ENCODE measurements at places on chromosomes 11 and 22.
A peak's percentile ranks its signal among the peaks of the same experiment; 100 is the strongest.

- no peak for DNase-seq
Observed at GRCh38 chr11:133579165-133580031, 47.1 kb upstream of the OPCML start.

GRCh38 chr11:96388891-96389719, 607 bp downstream of the CCDC82 start:
- no peak for DNase-seq

DNA sequence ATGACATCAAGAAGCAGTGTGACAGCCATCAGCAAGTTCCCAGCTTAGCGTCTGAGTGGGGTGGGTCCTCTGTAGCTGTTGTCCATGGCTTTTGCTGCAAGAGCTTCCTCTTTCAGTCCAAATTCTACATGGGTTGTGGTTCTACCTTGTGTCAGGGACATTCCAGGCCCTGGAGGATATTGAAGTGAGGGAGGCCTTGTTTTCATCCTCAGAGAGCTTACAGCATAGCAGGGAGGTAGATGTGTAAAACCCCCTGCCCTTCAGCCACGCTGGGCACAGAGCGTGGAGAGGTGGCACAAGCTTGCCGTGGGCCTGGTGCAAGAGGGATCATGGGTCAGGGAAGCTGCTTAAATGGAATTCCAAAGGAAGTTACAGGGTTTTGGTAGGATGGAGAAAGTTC, 93.9 kb downstream of the GRIK4 start:
- no peak for DNase-seq

GRCh38 chr22:44165286-44165874, 15.3 kb upstream of the PARVG start:
- DNase-seq, result no peak

DNA sequence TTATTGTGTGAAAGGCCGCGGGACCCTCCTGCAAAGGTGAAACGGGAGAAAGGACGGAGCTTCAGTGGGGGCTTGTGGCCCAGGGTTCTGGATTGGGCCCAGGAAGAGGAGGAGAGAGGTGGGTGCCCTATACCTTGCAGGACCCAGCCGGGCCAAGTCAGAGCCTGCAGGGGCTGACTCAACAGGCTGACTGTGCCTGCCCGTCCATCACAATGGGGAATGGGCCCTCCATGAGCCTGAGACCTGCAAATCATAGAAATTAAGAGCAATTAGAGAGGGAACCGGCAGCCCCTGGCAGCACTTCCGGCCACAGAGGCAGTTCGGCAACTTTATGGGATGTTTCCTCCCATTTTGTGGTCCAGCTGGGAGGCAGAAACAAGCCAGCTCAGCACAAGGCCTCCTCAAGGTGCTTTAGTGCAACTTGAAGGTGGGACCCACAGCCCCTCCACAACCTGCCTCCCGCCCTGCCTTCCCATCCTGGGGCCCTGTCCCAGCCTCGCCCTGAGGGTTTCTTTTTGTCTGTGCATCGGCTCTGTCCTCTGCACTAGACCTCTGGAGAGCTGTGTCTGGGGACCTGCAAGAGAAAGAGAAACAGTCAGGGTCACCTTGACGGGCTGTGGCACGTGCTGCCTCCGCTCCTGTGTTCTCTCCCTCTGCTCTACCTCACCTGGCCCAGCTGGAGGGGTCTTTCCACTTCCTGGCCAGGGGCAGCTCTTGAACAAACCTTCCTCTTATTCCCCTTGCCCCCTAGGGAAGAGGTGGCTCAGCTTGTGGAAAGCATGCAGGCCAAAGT, 19.1 kb upstream of the NECTIN1 start:
- DNase-seq, result no peak

DNA sequence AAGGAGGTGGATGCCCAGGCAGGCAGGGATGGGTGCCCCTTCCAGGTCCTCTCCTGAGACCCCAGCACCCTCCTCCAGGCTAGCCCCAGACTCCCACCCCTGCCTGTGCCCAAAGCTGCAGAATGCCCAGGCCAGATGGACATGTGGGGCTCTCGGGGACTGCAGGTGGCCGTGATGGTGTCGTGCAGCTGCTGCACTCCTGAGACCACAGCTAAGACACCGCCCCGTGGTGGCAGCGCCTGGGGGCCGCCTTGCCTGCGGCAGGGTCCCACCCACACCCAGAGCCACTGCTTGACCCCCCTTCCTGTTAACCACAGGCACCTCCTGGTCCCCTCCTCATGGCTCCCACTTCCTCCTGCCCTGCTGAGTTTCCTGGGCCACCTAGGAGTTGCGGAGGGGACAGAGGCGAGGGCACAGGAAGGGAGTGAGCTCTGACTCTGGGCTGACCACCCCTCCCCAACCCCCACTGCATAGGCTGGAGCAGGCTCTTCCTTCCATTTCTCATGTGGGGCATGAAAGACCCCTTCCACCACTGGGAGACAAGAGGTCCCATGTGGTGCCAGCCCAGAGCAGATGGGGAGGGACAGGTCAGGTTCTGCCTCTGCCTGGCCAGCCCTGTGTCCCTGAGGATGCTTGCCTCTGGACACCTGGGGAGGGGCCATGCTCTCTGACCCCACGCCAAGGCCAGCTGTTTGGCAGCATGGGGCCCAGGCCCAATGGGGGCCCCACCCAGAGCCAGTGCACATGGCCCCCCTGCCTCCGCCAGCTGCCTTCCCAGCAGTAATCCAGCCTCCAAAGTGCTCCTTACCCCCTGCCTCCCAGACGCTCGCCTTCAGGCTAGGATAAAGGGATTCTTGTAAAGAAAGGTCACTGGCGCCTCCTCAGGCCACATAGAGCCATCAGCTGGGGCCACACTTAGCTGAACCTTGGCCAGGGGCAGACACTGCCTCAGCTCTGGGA, 29.3 kb downstream of the OSBPL5 start:
- DNase-seq, result no peak

- no peak for DNase-seq
Observed at GRCh38 chr11:81331611-81332235, 1401.9 kb downstream of the FAM181B start.

- no peak for DNase-seq
Observed at GRCh38 chr11:114078423-114078822, 18.9 kb downstream of the ZBTB16 start.

DNA sequence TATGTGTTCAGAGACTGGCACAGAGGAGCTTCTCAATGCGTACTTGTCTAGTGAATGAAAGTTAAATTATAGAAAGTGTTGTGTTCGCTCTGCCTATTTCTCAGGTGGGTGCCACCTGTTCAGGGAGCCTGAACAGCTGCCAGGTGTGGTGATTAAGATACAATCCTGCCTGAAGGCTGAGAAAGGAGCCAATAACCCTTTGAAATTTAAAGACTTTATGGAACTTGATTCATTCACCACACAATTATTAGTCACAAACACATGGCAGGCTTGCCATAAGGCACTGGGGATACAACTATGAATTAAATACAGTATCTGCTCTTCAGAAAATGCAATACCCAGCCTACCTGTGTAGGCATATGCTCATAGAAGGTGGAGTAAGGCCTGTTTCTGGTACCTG, 92.9 kb upstream of the AMOTL1 start:
- DNase-seq, result no peak

DNA sequence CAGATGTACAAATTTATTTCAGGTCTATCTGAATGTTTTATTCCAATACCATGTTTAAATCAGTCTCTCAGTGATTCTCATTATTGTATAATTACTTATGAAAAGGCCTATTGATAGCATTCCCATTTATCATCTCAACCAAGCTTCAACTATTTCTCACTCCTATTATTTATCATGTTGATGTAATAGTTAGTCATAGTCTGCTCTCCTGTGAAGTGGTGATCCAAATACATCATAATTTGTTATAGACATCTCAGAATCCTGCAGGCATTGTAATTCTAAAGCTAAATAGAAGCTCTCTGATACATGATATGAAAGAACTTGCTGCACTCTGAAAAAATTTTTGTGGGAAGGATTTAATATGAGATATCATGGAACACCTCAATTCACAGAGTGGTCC, 21.8 kb upstream of the OR8G1 start:
- DNase-seq, result no peak

DNA sequence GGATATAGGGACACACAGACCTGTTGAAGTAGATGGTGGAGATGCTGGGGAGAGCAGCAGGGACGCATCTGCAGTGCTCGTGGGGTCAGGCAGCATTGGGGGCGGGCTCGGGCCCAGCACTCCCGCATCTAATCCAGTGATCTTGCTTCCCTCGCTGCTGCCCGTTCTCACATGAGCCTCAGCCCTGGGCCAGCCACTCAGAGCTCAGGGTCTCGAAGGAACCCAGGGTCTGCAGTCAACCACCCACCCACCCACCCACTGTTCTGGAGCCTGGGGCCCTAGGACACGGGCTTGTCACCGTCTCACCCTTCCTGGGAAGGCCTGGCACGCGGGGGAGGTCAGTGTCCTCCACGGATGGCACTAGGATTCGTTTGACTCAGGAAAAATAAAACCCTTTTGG, 406.0 kb downstream of the TBC1D22A start:
- DNase-seq, result no peak

GRCh38 chr11:134425413-134425812, 13.4 kb upstream of the B3GAT1 start:
- DNase-seq, result no peak

GRCh38 chr11:58902881-58903280, 36.4 kb upstream of the GLYATL1 start:
- no peak for DNase-seq

DNA sequence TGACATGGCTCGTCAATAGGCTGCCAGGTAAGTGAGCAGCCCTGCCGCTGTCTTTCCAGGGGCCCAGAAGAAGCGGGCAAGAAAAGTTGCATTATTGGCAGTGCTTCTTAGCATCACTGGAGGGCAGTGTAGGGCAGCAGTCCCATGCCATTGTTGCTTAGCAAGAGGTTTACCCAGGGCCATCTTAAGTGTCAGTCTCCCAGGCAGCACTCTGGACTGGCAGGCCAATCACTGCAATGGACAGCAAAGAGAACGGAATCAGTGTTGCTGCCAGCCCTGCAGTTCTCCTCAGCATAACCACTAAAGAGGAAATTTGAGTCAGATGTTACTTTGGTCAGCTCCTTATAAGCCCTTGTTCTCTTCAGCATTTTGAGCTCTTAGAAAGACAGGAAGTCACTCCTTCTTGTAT, 13.4 kb upstream of the GRK2 start:
- peak; percentile 27 for DNase-seq

- no peak for DNase-seq
Observed at GRCh38 chr11:128359515-128359914, 227.8 kb downstream of the ETS1 start.

DNA sequence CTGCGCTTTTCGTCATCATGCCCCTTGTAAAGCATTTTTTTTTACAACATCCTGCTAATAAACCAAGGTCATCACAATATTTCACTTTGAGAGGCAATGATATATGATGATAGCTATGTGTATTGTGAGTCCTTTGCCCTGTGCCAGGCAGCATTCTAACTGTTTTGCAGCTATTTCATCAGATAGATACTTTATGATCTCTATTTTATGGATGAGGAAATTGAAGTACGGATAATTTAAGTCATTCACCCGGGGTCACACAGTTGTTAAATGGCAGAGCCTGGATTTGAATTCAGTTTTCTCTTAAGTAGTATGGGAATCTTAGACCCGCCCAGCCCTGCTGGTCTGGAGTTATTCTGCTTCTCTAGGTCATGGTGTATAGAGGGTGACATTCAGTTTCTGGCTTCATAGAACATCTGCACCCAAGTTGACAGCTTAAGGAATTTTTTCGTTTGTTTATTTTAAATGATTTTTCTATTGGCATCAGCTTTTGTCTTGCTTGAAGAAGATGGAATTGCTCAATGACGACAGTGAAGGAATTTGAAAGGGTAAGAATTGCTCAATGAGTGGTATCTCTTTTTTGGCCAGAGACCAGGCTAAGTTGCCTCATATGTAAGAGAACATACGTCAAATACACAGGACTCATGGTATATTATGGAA, 926 bp downstream of the PRR5L start:
- DNase-seq, result no peak

Measured in Caki2 (cell line).